ENCODE measurements at places on chromosomes 2 and 18. TPM values are rescaled to one million over a fixed set of nuclear protein-coding genes. Genes with fewer than 3 reads are reported as not detected.
A peak's percentile ranks its signal among the peaks of the same experiment; 100 is the strongest.

FHOD3 gene
- total RNA-seq = not detected

GRCh38 chr2:65027616-65028244 is 28.5 kb upstream of the CEP68 start:
- peaks cover 4% of the 10 kb centered on the region for H3K36me3 ChIP-seq
- H3K27me3 ChIP-seq = no peaks in the 10 kb centered on the region
- H3K4me1 ChIP-seq = peaks cover 28% of the 10 kb centered on the region
- no peak overlapping the region for H3K4me3 ChIP-seq
- no peak for DNase-seq
- no peak overlapping the region for H3K27ac ChIP-seq

DNA sequence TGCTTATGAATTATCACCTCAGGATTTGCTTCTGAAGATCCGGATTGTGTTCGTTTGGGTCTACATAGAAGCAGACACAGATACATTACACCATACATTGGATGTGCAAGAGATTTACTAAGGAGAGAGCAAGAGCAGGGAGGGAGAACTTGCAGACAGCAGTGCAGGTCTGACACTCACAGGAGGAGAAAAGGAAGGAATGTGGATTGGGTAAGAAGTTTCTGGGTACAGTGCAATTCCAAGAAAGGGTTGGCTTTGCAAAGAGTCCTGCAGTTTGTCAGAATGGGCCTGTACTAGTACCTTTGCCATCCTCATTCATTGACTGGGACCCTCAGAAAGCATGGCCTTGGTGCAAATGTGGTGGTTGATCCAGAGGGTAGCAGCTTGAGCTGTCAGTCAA is 4.8 kb upstream of the THOC1 start:
- H3K36me3 ChIP-seq = peaks cover 2% of the 10 kb centered on the region
- H3K27ac ChIP-seq = no peak overlapping the region
- H3K4me3 ChIP-seq = no peak overlapping the region
- peaks cover 14% of the 10 kb centered on the region for H3K4me1 ChIP-seq
- no peak for DNase-seq

SANBR gene
- total RNA-seq = 2.5 TPM

DNA sequence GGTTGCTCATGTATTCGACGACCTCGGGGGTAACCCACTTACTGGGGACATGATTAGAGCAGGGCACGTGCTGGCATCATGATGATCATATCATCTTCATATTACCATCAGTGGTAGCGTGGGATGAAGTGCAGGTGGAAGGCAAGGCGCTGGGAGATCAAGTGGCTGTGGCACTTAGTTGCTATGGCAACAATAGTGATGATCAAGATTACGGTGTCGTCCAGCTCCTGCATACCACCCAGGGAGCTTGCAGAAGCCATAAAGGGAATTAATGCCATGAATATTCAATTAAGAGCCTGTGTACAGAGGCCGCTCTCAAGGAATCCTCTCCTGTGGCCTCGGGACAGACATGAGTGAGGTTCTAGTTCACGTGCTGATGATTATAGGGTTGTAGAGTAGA is 237.2 kb upstream of the COPS8 start:
- H3K4me3 ChIP-seq = no peak overlapping the region
- H3K27ac ChIP-seq = no peak overlapping the region
- no peaks in the 10 kb centered on the region for H3K36me3 ChIP-seq
- DNase-seq = no peak
- no peaks in the 10 kb centered on the region for H3K4me1 ChIP-seq

DNA sequence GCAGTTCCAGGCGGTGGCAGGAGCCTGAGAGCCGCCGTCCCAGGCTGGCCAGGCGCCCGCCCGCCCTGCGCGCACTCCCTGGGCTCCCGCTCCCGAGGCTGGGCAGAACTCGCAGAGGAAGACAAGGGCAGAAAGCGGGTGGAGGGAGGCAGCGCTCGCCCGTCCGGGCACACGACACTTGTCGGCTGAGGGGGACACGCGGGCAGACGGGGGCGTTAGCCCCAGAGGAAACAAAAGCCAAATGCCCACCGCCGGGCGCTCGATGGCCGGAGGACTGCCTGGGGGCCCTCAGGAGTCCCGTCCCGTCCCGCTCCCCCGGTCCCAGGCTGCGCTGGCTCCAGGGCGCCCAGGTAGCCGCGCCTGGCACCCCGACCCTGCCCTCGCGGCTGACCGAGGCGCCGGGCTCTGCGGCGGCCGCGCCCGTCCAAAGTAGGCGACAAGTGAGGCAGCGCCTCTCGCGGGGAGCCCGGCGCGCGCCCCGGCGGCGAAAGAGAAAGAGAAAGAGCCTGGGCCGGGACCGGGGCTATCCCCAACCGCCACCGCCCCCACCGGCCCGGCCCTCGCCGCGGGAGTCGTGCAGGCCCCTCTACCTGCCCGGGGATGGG is 491 bp downstream of the L3MBTL4 start:
- peaks cover 8% of the 10 kb centered on the region for H3K4me1 ChIP-seq
- no peak overlapping the region for H3K27ac ChIP-seq
- peaks cover 34% of the 10 kb centered on the region for H3K27me3 ChIP-seq
- peak; percentile 73 for DNase-seq
- no peak overlapping the region for H3K4me3 ChIP-seq

All from activated CD4-positive, alpha-beta T cell treated with anti-CD3 and anti-CD28 coated beads for 36 hours (primary cell).